C1 segment of cervical spinal cord (tissue), 14 donors: ENCODE measurements at places on chromosomes 7 and 10.

DNA sequence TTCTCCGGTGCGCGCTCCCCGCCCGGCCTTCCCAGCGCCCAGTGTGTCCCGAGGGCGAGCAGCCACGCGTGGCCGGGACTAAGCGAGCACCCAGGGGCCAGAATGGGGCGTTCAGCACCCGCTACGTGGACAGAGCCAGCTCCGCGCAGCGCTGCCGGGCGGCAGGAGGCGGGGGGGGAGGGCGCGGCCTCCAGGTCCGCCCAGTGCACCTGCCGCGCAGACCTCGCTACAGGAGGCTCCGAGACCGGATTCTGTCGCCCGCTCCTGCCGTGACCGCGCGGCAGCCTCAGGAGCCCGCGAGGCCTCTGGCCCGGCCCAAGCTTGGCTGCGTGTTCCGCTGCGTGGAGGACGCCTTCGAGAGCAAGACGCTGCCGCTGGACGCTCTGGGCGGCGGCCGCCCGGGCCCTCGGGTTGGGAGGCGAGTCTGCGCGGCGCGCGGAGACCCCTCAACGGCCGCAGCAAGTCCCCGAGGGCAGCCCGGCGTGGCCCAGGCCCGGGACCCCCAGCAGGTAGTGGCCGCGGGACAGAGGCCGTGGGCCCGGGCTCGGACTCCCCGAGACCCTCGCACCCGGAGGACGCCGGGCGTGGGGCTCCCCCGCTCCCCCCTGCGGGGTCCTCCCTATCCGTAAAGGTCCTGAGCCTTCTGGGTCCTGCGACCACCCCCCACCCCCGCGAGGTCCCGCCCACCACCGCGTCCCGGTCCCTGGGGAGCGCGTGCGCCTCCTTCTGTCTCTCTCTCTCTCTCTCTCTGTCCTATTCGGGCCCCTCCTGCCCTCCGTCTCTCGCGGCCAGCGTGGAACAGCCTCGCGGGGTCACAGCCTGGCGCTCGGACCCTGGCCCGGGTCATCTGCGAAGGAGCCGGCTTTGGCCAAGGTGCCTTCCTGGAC is 904 bp upstream of the DPYSL4 start:
- no peak for DNase-seq

GRCh38 chr7:37701769-37702168 is 18.2 kb downstream of the GPR141 start:
- DNase-seq, result no peak

DNA sequence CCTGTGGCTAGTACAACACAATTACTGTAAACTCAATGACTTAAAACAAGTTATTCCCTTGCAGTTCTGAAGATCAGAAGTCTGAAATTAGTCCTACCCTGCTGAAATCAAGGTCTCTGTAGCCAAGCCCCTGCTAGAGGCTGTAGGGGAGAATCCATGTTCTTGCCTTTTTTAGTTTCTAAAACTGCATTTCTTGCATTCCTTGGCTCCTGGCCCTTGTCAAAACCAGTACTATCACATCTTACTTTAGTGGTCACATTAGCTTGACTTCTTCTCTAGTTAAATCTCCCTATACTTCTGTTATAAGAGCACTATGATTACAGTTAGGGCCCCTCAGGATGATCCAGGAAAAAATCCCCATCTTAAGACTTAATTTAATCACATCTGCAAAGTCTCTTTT is 567.0 kb downstream of the GFRA1 start:
- DNase-seq, result no peak

DNA sequence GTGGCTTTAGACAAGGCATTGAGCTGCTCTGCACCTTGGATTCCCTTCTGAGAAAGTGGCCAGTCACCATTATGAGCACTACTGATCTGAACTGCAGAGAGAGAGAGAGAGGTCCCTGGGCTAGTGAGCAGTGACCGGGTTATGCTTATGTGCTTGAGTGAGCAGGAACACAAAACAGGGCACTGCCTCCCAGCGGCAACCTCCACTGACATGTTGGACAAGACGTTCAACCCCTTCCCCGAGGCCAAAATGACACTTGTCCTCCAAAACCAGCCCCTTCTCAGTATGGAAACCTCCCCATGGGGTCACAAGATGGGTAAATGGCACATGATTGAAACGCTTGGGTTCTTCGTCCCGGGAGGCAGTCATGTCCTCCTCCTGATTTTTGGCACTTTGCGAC is 339.4 kb upstream of the ZMIZ1 start:
- no peak for DNase-seq

GRCh38 chr10:14667781-14668180 is 106.9 kb downstream of the FAM107B start:
- DNase-seq, result no peak

- no peak for DNase-seq
These were observed 181.9 kb upstream of the PRSS58 start for GRCh38 chr7:142439739-142440138.

GRCh38 chr7:139870380-139870779 is 41.3 kb downstream of the TBXAS1 start:
- no peak for DNase-seq

DNA sequence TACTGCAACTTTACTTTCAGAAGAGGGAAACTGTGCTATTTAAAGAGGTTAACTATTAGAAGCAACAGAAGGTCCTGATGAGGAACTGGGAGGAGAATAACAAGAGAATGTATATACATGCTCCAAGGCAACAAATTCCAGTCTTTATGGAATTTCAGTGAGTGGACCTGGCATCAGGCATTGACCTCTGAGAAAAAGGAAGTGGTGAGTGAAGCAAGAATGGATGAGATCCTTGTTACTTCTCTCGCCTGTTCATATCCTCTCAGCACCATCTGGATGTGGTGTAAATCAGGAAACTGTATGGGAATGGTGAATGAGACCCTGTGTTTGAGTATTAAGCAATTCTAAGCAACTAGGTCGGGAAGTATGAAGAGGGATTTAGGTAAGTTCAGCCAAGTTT is 30.3 kb upstream of the KBTBD2 start:
- no peak for DNase-seq

DNA sequence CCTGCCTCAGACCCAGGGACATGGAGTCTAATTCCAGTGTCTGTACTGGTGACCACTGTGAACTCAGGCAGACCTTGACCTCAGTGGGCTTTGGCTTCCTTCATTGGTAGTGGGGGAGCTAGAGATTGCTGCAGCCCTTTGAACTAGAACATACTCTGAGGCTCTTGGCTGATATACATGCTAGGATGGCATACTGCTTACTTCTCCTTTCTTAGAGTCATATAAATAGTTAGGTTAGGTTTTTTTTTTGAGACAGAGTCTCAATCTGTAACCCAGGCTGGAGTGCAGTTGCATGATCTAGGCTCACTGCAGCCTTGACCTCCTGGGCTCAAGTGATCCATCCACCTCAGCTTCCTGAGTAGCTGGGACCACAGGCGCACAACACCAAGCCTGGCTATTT is 49.7 kb downstream of the TMEM178B start:
- DNase-seq, result no peak

DNA sequence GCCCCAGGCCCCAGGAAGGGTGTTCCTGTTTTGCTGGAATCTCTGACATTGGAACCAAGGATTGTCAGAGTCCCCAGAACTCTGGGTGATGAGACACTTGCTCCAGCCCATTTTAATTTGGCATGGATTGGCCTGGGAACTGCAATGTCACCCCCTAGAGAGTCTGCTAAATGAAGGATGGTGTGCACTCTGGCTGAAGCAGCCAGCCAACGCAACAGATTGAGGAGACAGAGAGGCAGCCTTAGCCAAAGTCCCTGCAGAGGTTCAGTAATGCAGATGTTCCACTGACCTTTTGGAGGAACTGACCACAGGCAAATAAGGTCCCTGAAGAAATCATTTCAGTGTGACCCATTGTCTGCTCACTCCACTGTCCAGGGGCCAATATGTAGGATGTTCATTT is 13.4 kb downstream of the LRRC18 start:
- no peak for DNase-seq

- DNase-seq, result no peak
These were observed 181.8 kb upstream of the FERD3L start for GRCh38 chr7:19327018-19327417.

GRCh38 chr10:52818019-52818418 is 45.4 kb upstream of the MBL2 start:
- no peak for DNase-seq

- DNase-seq, result no peak
These were observed 339.1 kb upstream of the NPVF start for GRCh38 chr7:25567430-25567829.

DNA sequence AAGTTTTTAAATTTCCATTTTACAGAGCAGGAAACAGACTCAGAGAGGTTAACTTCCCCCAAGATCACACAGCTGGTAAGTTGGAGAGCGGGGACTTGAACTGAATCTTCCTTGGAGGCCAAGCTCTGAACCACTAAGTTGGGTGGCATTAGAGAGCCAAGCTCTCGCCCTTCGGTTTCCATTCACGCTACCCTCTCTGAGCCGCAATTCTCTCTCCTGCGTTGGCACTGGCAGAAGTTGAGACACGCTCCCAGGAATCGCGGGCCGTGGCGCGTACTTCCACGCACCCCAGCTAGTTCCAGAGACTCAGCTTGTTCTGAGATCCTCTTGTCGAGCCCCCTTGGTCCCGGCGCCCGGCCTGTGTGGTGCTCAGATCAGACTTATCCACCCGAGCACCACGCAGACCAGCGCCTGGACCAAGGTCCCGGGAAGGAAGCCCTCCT is 29.3 kb upstream of the VAX1 start:
- DNase-seq, result no peak

DNA sequence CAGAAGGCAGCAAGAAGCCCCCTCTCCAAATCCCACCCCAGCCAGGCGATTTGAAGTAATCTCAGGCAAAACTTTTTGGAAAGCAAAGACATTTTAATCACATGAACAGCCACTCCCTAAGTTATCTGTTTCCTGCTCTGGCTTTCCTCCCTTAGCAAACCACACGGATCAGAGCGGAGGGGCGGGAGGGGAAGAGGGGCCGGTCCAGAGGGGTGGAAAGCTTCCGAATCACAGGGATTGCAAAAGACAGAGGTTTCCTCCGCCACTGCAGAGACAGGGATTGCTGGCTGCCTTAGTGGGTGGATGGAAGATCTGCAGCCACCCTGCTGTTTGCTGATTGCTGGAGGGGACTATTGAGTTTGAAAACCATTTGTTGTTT is 41.2 kb downstream of the ZCCHC24 start:
- DNase-seq, result no peak

GRCh38 chr7:12964836-12965235 is 277.4 kb downstream of the ARL4A start:
- DNase-seq, result no peak

DNA sequence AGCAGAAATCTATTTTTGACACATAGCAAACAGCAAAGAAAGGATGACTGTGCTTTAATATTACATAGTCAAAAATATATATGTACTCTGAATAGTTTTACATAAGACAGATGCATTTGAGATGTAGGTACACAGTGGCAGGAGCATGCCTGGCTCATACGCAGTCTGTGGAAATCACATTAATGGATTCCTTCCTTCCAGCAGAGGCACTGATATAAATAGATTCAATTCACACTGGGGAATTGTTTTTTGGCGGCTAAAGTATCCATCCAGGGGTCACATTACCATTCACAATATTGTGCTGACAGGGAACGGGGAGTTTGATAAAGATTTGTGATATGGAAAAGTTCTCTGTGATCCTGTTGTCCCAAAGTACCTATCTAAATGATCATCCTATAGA is 72.5 kb upstream of the AGR3 start:
- no peak for DNase-seq

DNA sequence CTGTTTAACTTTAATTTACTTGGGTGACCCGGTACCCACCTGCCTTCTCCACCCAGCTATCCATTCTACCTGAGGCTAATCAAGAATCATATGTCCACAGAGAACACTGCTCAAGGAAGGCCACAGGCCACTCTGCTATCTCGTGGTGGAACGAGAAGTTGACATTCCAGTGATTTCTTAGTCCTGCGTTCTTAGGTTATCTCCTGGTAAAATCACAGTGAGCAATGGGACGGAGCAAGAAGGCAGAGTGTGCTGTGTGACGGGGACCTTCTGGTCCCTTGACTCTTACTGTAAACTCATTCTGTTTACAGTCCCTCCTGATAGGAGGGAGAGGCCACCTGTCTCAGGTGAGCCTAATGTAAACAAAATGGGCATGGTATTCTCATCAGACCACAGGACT is 256.6 kb downstream of the TNS3 start:
- DNase-seq, result no peak

- no peak for DNase-seq
These were observed 91.5 kb upstream of the LRRC4 start for GRCh38 chr7:128122576-128123290.

DNA sequence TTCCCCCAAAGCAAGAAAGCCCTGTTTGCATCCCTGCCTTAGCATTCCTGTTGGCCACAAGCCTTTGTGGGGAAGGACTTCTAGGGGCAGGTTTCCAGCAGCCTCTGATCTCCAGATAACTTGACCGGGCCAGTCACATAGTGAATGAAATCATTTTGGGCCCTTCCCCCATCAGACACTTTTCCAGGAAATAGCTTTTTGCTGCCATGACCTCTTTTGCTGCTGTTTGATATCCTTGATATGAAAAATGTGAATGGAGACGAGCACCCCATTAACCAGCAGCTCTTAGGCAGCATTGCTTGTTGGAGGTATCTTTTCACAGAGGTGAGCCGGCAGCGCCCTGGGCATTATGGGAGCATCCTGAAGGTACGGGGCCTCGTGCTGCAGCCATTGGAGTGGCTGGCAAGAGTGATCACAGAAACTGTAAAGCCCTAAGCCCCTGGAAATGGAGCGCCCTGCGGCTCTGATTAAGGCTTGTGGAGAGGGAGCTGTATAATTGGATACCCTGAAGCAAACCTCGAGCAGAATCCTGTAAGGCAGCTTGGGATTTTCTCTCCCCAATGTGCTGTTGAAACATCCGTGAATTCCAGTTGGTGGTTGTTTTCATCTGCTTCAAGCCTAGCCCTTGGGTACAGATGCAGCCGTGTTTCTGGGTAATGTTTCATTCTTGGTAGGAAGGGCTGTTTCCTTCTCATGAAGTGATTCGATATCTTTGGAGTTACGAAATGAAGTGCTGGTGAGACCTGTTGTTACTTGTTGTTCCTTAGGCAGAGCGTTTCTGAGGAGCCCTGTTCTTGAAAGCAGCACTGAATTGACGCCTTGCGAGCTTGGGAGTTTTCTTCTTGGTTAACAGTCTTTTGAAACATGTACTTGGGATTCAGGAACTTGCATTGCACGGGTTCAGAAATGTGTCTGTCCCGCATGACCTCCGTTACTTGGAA is 179.0 kb downstream of the PTEN start:
- DNase-seq, result no peak

- no peak for DNase-seq
These were observed 5.2 kb downstream of the DUSP5 start for GRCh38 chr10:110502851-110503301.

DNA sequence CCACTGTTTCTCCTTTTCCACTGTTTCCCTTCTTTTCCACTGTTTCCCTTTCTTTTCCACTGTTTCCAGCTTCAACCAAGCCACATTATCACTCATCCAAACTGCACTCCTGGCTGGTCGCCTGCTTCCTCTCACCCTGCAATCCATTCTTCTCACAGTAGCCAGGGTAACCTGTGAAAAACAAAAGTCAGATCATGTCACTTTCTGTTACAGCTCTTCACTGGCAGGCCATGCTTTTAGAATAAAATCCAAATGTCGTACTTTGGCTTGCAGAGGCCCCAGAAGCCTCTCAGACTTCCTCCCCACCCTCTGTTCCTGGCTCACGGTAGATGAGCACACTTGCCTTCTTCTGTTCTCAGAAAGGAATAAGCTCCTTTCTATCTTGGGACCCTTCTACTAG is 33.9 kb downstream of the STARD3NL start:
- DNase-seq, result no peak

GRCh38 chr10:47034441-47035051 is 123.3 kb downstream of the PTPN20 start:
- DNase-seq, result no peak
